CD4-positive, alpha-beta T cell (primary cell): ENCODE measurements at places on chromosomes 4 and X.

- DNase-seq: no peak
Observed at GRCh38 chr4:954211-955020, 19.0 kb downstream of the DGKQ start.

DNA sequence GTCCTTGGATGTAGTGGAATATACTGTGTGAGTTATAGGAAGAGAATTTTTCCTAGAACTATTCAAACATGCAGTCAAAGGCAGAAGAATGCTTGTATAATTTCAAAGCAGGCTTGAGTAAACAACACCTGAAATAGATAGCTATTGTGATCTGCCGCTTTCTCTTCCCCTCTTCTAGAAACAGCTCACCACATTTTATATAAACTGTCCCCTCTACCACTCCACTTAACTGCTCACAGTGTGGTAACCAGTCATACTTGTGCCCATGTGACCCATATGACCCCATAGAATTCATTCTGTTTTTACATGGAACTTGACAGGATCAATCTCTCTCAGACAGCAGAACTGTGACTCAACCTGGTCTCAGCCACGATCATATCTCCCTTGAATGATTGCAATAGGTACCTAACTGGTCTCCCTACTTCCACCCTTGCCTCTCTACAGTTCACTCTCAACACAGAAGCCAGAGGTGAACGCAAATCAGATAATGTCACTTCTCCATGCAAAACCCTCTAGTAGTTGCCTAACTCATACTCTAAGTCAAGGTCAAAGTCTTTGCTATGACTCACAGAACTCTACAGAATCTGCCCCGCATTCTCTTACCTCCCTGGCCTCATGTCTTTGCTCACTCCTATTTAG is 85.6 kb upstream of the EFHC2 start:
- no peak for DNase-seq

GRCh38 chr4:74794382-74795010 is at the start of gene BTC:
Gene BTC (minus strand): TSS chr4:74794523. CDS start chr4:74794325, 198 bp downstream.
- no peak for DNase-seq

- DNase-seq: no peak
Observed at GRCh38 chr4:95732061-95732460, 107.8 kb upstream of the PDHA2 start.

DNA sequence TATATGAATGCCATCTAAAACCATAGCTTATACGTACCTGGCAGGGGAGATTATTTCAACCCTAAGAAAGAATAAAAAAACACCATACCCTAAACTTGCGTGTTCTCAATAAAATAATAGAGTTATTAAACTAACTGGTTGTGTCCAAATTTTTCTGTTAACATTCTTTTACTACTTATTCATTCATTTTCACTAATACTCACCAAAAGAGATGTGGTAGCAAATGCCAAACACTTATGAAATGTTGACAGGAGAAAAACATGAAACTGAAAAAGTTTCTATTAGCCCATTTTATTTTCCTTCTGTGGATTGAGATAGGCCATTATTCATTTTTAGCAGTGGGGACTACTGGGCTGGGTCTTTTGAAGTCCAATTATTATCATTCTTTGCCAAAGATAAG is 102.0 kb downstream of the TSPAN5 start:
- DNase-seq: no peak

GRCh38 chrX:20989361-20989760 is 384.9 kb upstream of the CNKSR2 start:
- DNase-seq: no peak

GRCh38 chrX:64571011-64571410 is 175.8 kb upstream of the MTMR8 start:
- no peak for DNase-seq

- DNase-seq: no peak
Observed at GRCh38 chr4:6480534-6481088, 8.2 kb upstream of the PPP2R2C start.

- no peak for DNase-seq
Observed at GRCh38 chr4:54395013-54395527, 166.0 kb downstream of the PDGFRA start.

DNA sequence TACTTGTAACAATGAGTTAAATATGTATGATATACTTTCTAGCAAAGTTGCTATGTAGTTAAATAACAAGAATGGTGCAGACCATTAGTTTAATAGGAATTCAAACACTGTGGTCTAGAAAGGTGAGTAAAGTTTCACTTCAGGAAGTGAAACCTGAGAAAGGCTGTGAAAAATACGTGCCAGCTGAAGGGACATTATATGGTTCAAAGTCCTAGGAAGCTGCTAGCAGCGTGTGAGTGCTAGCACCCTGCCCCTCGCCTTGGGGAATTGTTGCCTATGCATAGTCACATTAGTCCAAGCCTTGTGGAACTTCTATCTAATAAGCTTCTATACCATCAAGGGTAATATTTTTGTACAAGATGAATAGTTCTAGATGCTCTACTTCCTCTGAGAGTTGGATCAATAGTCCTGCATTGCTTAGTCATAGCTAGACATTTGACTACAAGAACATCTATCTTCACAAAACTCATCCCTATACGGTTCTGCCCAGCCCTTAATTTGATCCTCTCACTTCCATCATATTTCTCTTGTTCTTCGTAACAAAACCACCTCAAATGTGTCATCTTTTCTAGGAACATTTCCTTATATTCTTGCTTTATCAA is 45.8 kb upstream of the ARSJ start:
- DNase-seq: no peak

- DNase-seq: no peak
Observed at GRCh38 chr4:153008578-153009199, 72.6 kb downstream of the FHDC1 start.

GRCh38 chr4:12409507-12410190 is 981.0 kb upstream of the HS3ST1 start:
- DNase-seq: no peak

DNA sequence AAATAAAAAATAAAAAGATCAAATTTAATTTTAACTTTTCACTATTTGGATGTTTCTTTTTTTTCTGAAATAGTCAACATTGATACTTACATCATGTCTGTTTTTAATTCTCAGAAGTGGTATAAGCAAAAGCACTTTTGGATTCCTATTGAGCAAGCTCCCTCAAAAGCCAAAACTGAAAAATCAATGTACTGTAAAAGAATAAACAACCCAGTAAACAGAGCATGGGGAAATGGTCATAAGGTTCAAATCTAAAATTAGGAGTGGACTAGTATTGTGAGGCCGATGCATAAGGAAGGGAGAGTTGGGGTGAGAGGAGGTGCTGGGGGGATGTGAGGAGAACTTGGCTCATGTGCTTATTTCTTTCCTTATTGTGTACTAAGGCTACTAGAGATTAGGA is 37.9 kb downstream of the NUDT6 start:
- DNase-seq: no peak

DNA sequence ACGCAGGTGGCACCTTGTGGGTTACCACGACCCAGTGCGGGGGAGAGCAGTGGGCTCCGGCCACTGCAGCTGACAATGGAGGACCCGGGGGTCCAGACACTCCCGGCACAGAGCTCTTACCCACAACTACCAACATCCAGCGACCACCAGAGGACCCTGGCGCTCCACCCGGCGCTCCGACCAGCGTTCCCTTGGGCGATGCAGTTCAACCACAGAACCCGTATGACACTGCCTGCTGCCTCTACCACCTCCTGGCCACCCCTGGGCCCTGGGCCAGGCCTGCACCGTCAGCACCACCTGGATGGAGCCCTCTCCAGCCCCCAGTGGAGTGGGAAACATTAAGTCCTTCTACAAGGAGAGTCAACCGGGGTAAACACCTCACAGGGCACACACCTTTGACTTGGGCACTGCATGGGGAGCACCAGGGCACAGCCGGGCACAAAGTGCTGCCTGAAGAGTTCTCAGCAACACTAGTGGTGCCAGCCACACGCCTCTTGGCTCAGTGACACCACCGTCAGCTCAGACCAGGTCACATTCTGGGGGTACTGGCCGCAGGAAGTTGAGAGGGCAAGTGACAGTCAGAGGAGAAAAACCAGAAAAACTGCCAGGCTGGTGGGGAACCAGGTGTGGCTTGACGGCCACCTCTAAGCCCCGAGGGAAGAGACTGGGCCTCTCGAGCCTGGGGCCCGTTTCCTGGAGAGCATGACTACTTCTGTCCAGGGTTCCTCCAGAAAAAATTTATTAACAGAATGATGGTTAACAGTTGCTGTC is 2.6 kb downstream of the CTBP1 start:
- no peak for DNase-seq

DNA sequence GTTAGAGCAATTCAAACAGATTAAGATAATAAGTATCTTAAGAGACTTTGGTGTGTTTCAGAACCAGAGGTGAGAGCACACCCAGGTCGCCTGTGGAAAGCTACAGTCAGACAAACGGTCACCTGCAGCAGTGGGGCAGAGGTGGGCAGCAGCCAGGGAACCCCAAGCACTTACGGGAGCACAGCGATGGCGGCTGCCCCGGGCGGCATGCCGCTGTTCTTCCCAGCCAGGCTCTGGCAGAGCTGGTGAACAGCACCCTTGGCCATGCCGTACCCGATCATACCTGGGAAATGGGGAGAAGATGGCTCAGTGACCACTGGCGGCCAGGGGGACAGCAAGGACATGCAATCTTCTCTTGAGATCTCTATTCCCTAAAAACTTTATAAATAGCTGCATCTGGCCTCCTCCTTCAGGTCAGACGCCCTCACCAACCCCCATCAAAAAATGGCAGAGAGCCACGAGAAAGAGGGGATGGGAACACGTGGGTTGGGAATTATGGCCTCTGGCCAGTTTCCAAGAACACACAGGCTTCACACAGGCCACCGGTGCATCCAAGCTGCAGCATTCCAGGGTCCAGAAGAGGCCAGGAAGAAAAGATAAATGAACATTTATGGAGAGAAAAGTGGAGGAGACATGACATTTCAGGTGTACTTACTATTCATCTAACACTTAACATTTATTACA is 19.7 kb downstream of the QDPR start:
- no peak for DNase-seq

GRCh38 chr4:72505314-72505744 is 63.7 kb downstream of the ADAMTS3 start:
- no peak for DNase-seq
